NCI-H1417 treated with DMSO at 0.1 percent for 48 hours (cell line): ENCODE measurements at places on chromosomes 2 and 18.
A peak's percentile ranks its signal among the peaks of the same experiment; 100 is the strongest.

- DNase-seq, result no peak
These were observed 52.2 kb upstream of the PAX3 start for GRCh38 chr2:222351035-222351434.

DNA sequence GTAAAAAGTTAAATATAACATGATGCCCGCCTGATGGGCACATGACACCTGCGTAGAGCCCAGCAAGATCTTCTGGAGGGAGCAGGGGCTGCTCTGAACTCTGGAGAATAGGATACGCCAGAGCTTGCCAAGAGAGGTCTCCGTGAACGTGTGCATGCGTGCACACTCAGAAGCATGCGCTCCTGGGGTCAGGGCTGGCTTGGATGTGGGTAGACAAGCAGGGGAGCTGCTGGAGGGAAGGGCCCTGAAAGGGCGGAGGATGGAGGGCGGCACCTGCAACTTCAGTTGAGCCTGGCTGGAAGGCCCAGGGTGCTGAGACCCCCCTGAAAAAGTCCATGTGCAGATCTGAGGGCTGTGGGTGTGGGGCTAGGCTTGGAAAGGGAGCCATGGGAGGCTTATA, 828.4 kb upstream of the SALL3 start:
- DNase-seq, result no peak

GRCh38 chr2:84925724-84926376, 20.4 kb downstream of the TMSB10 start:
- peak; percentile 57 for DNase-seq

DNA sequence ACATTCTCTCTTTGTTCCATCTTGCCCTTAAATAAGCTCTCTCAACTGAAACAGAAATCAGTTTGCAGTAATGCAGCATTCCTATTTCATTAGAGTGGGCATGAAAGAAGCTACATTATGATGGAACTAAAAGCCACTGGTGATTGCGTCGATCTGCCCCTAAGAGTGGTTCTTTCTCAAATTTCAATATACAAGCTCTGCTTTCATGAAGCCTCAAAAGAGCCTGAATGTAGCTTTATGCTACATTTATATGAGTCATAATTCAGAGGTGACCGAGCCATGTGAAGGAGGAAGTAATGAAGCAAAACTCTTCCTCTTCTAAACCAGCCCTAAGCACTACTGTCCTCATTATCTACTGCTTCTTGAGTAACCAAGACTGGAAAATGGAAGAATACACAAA, 64.8 kb upstream of the CYTIP start:
- DNase-seq, result no peak

- DNase-seq, result peak; percentile 79
These were observed 138.1 kb downstream of the B3GNT2 start for GRCh38 chr2:62334009-62334408.

GRCh38 chr18:43868497-43868995, 591.3 kb upstream of the SYT4 start:
- no peak for DNase-seq

DNA sequence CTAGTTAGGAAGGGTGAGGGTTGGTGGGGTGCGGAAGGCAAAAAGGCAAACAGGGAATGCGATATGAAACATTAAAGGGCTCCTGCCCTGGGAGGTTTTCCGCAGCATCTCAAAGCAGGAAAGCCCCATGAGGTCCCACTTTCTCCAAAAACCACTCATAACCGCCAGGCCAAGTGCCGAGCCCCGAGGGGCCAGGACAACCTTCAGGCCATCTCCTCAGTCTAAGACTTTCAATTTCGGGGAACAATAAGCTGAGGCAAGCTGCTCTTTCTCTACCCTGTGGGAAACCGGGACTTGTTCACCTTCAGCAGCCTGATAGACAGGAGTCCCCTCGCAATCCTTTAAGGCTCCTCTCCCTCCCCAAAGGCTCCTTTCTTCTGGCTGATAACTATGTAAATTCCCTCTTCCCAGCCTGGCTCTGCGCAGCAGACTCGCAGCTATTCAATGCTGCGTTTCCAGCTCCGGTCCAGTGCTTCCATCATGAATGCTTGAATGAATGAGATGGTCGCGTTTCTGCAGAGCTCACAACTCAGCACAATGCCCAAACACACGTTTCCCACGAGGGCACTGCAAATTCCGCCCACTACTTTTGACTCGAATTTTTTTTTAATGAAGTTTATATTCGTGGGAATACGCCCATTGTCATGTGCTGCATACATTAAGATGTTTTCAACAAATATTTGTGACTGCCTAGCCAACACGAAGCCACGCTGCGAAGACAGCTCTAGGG, 1.4 kb downstream of the LAMA1 start:
- DNase-seq, result no peak

- no peak for DNase-seq
These were observed 3.1 kb upstream of the GPR17 start for GRCh38 chr2:127642706-127643438.

DNA sequence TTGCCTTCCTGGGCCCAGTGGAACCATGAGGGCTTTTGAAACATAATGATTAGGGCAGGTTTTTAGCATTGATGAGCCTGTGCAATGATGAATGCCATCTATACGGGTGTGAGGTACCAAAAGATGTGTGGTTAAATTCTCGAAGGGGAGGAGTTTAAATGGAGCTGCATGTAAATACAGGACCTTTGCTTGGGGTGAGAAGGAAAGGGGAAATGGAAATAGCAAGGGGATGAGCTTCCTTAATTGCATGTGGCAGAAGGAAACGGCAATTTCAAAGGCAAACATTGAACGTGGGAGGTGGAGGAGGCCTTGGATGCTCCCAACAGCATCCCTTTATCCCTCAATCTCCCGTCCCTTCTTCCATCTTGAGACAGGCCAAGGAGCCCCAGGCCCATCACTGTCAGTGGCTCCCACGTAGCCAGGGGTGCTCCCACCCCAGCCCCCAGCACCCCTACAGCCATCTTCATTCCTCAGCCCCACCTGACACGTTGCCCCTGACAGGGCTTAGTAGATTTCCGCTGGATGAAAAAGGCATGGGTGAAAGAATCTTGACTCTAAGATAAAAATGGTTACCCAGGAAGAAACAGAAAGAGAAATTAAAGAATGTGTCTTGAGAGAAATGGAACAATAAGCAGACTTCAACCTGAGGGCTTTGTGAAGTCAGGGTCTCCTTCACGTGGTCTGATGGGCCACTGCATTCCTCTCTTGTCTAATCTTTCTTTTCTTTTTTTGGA, 32.5 kb downstream of the INPP5D start:
- DNase-seq, result no peak

- DNase-seq, result no peak
These were observed 44.2 kb upstream of the TAF1B start for GRCh38 chr2:9799011-9799596.

DNA sequence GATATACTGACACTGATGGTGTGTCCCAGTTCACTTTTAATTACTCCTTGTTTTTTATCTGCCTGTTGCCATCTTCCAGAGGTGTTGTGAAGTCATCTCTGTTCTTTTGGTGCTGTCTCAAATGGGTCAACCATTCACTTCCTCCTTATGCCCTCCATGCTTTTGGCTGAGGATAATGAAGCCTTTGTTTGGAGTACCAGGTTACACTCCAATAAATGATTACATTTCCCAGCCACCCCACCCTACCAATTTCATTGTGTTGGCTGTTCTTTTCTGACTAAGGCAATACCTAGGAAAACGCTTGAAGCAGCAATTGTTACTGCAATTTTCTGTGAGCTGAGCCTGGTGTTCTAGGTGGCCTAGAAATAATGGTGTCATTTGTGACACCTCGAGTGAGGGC, 29.8 kb upstream of the ACTG2 start:
- DNase-seq, result no peak

GRCh38 chr2:203413796-203414195, 85.6 kb downstream of the ABI2 start:
- no peak for DNase-seq

DNA sequence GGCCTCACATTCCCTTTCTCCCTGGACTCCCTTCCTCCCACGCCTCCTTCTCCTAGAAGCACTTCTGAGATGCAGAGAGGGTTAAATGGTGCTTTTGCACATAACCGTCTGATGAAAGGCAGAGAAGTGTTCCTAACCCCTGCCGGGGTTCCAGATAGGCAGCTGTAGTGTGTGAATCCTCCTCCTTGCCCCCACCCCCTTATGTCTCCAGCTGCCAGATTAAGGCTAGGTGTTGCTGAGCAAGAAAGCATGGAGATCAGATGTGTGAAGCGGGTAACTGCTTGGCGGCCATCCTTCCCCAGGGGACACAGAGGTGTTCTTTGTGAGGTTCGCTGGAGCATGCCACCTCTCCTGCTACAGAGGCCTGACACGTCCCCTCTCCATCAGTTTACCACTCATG, 88.3 kb downstream of the NRP2 start:
- DNase-seq, result no peak

- DNase-seq, result no peak
These were observed 25.1 kb downstream of the DNPEP start for GRCh38 chr2:219362524-219363164.

DNA sequence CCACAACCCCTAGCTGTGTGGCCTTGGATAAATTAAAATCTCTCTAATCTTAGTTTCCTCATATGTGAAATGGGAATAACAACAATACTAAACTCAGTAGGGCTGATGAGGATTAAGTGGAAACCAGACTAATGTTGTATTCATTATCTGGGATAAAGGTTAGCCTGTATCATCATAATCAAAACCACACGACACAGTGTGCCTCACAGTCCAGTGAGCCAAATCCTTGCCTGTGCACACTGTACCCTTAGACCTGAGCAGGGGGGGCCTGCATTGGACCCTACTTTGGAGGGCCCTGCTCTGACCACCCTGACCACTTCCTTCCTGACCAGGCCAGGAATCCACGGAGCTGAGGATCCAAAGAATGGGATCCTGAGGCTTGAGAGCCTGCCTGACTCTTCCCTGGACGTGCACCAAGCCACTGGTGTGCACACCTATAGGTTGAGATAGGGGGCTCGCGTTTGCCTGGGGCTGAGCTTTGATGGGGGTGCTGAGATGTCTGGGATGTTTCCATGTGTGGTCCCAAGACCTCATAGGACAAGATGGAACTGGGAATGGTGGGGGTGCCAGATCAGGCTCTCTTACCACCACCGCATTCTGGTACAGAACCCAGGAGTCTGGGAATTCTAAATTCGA, 69.7 kb downstream of the TGOLN2 start:
- DNase-seq, result no peak

- no peak for DNase-seq
These were observed 10.7 kb downstream of the STEAP3 start for GRCh38 chr2:119234021-119235019.

- DNase-seq, result no peak
These were observed 115.0 kb upstream of the THUMPD2 start for GRCh38 chr2:39894082-39894481.
